Muscle of arm (tissue), 14 donors: ENCODE measurements at places on chromosomes 16 and 17. TPM values are rescaled to one million over a fixed set of nuclear protein-coding genes. Genes with fewer than 3 reads are reported as not detected.
A peak's percentile ranks its signal among the peaks of the same experiment; 100 is the strongest.

DNA sequence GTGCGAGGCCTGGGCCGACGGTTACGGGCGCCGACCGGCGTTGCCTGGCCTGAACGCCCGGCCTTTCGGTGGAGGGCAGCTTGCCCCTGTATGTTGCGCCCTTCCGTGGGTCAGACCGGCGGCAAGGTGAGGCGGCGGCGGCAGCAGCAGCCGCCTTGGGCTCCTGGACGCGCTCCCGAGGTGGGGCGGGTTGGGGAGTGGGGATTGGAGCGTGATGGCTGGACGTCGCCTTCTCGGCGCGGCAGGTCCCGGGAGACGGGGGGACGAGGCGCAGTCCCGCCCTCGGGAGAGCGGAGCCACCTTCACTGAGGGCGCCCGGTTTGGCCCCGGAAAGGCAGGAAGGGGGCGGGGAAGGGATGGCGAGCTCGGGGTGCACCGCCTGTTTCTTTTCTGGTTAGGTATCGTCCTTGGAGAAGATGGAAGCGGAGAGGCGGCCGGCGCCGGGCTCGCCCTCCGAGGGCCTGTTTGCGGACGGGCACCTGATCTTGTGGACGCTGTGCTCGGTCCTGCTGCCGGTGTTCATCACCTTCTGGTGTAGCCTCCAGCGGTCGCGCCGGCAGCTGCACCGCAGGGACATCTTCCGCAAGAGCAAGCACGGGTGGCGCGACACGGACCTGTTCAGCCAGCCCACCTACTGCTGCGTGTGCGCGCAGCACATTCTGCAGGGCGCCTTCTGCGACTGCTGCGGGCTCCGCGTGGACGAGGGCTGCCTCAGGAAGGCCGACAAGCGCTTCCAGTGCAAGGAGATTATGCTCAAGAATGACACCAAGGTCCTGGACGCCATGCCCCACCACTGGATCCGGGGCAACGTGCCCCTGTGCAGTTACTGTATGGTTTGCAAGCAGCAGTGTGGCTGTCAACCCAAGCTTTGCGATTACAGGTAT lies 671 bp downstream of the DGKE start:
- DNase-seq = peak; percentile 27

CASKIN1 gene
- 1.5 TPM for polyA plus RNA-seq

KIF2B gene
- polyA plus RNA-seq = not detected

CPPED1 gene
- 7.4 TPM for polyA plus RNA-seq

GGNBP2 gene
- polyA plus RNA-seq = 91.0 TPM

DNA sequence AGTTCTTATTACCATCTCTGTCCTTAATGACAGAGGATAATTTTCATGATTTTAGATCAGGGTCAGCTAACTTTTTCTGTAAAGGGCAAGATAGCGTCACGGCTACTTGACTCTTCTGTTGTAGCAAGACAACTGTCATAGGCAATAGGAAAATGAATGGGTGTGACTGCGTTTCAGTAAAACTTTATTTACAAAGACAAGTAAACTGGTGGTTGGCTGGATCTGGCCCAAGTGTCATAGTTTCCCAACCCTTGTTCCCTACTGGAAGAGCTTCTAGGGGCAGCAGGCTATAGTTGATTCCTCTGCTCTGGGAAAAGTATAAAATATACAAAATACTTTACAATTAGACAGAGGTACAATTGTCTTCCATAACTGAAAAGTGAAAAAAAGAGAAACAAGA lies 50.6 kb upstream of the VPS4A start:
- DNase-seq = no peak

DNA sequence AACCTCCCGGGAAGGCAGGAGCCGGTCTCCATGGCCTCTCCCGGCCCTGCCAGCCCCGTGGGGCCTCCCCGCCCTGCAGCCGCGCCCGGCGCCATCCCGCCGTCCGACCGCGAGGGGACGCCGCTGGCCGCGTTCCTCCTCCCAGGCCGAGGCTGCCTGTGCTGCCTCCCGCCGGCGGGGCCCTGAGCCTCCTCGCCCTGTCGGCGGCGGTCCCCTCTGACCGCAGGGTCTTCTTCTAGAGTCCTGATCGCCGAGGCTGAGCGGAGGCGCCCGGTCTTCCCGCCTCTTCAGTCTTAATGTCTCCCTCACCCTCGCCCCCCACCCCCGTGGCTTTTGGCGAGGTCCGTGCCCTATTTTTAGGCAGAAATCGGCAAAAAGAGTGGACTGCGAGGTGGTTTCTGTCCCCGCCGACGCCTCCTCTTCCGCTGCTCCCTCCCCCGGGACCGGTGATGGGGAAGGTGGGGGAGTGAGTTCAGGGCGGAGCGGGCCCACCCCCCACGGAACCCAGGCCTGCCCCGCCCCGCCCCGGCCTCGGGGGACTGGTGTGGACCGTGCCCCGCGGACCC lies 794 bp upstream of the CPNE7 start:
- no peak for DNase-seq

DNA sequence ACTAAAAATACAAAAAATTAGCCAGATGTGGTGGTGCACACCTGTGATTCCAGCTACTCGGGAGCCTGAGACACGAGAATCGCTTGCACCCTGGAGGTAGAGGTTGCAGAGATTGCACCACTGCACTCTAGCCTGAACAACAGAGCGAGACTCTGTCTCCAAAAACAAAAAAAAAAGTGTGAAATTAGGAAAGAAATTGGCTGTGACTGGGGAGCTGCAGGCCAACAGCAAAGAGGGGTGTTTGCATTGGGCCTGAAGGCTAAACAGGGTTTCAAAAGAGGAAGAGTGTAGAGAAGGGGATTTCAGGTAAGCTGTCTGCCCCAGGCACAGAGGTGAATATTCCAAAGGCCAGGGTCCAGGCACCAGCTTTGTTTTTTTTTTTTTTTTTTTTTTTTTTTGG lies 9.4 kb downstream of the BMERB1 start:
- DNase-seq = no peak

- DNase-seq = no peak
These were observed at the start of gene PITPNM3 for GRCh38 chr17:6556121-6557039. Gene PITPNM3 (minus strand): TSS chr17:6556555. CDS start chr17:6556406, 149 bp downstream.

C16orf96 gene
- 0.48 TPM for polyA plus RNA-seq

DNA sequence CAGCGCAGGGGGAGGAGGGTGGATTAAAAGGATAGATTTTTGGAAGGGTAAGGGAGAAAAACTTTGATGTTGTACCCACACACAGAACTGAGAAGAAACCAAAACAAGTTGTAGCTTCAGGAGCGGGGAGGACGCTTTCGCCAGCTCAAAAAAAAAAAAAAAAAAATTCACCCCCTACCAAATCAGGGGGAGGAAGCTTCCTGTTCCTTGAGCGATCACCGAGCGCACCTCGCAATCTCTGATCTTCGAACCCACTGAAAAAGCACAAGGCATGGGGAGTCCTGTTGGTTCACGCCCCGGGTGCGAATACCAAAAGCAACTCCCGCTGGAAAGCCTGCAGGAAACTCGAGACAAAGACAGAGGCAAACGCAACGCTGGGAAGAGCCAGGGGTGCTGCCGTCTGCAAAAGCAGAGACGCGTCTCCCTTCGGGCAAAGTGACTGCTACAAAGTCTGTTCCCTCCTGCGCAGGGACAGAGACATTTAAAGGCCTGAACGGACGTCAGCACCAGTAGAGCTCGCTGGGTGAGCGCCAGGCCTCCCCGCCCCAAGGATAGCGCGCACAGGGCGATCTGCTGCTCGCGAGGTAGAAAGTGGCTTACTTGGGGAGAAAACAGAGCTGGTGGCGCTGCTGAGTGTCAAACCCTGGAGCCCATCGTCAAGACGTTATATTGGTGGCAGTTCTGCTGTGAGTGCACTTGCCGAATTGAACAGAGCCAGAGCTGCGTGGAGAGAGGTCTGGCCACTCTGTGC lies 190.4 kb downstream of the USP22 start:
- DNase-seq = peak; percentile 32

GRIN2A gene
- polyA plus RNA-seq = 0.18 TPM

CCL1 gene
- not detected for polyA plus RNA-seq

- DNase-seq = no peak
These were observed 389.2 kb upstream of the HSBP1 start for GRCh38 chr16:83418565-83418964.

- no peak for DNase-seq
These were observed 135.3 kb downstream of the SNX29 start for GRCh38 chr16:12111819-12112218.

CDH8 gene
- 3.3 TPM for polyA plus RNA-seq

TBX2 gene
- polyA plus RNA-seq = 7.3 TPM

- DNase-seq = no peak
These were observed 111.7 kb upstream of the HS3ST4 start for GRCh38 chr16:25580041-25580440.

- DNase-seq = no peak
These were observed 9.9 kb downstream of the BMERB1 start for GRCh38 chr16:15444264-15444663.

DNA sequence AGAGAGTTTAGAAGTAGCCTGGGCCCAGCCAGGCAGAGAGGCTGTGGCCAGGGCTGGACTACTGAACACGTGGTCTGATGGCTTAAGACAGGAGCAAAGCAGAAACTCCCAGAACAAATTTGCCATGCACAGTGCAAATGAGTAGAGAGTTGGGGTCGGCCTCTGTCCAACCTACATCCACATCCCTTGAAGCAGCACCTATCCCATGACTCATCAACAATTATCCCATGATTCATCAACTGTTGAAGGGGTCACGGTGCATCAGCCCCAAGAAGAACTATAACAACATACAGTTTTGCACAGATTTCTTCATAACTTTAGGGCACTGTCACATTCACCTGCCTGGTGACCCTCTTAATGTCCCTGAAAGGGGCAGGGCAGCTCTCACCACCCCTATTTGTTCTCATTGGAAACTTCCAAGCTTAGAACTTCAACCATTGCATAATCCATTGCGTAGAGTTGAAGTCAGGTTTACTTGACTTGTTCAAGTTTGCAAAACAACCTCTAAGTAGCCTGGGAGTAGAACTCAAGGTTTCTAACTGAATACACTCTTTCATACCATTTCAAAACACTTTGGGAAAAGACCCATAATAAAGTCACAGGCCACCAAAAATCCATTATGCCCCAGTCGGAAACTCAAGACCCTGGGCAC lies 235.2 kb upstream of the CDH5 start:
- DNase-seq = no peak

YPEL2 gene
- 15.5 TPM for polyA plus RNA-seq

- DNase-seq = no peak
These were observed 14.9 kb upstream of the CD300A start for GRCh38 chr17:74451557-74451956.

DNA sequence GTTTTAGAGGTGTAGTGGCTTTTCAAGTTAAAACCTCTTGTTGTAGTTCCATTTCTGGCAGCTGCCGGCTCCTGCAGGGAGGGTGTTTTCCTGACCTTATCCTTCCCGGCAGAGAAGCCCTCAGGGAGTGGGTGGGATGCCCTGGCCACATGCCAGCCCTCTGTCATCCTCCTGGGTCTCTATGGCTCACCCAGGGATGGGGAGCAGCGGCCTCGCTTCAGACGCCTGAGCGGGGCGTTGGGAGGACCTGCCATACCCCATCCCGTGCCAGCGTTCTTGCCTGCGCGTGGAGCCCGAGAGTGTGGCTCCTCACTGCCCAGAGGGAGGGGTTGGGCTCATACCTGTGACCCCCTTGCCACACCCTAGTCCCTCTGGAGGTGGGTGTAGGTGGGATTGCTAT lies 11.9 kb downstream of the KCNJ12 start:
- no peak for DNase-seq
